ENCODE measurements at places on chromosomes 5 and 9. TPM values are rescaled to one million over a fixed set of nuclear protein-coding genes. Genes with fewer than 3 reads are reported as not detected.

Gene FBP1
- not detected for total RNA-seq

Gene KIF4B
- total RNA-seq, result not detected

Gene TCOF1
- 72.0 TPM for total RNA-seq

Gene PKD2L2
- not detected for total RNA-seq

Gene CYLC2
- total RNA-seq, result not detected

Gene ARHGEF37
- total RNA-seq, result 0.80 TPM

Gene WNK2
- total RNA-seq, result 0.16 TPM

Gene PCDH12
- 1.9 TPM for total RNA-seq

Gene TXNDC8
- not detected for total RNA-seq

Gene SCGB3A2
- total RNA-seq, result not detected

Gene AQP3
- 113 TPM for total RNA-seq

Gene INSL6
- not detected for total RNA-seq

Gene NR5A1
- not detected for total RNA-seq

Gene MYOZ3
- 0.07 TPM for total RNA-seq

Gene TICAM2
- total RNA-seq, result 1.00 TPM

Measured in T-helper 2 cell treated with Interferon-gamma antibody and Interleukin-4, amounts not matched to agents 100 ng/mL and 5 ng/mL, for 36 hours (primary cell).